ENCODE measurements at places on chromosomes 6 and 20. TPM values are rescaled to one million over a fixed set of nuclear protein-coding genes. Genes with fewer than 3 reads are reported as not detected.

NFYA gene
- total RNA-seq, result 19.7 TPM

GNAS-AS1 gene
- total RNA-seq, result 0.76 TPM

SNAP91 gene
- total RNA-seq, result 0.66 TPM

EZR gene
- 132 TPM for total RNA-seq

PHACTR1 gene
- total RNA-seq, result 3.1 TPM

NDUFAF5 gene
- total RNA-seq, result 24.9 TPM

ARHGAP40 gene
- total RNA-seq, result not detected

MYLK2 gene
- total RNA-seq, result 0.66 TPM

AFDN gene
- 15.3 TPM for total RNA-seq

SRSF12 gene
- 0.71 TPM for total RNA-seq
